ENCODE measurements at places on chromosomes 6 and 20. TPM values are rescaled to one million over a fixed set of nuclear protein-coding genes. Genes with fewer than 3 reads are reported as not detected.

TNFAIP3 gene
- 31.6 TPM for total RNA-seq

PCK1 gene
- not detected for total RNA-seq

SPINT4 gene
- not detected for total RNA-seq

SLC12A5 gene
- 0.07 TPM for total RNA-seq

WFDC2 gene
- not detected for total RNA-seq

CST7 gene
- total RNA-seq: not detected

ASIP gene
- not detected for total RNA-seq

TBXT gene
- total RNA-seq: not detected

SNX21 gene
- 64.4 TPM for total RNA-seq

SLA2 gene
- total RNA-seq: 0.03 TPM

PI16 gene
- 1.8 TPM for total RNA-seq

DDX27 gene
- total RNA-seq: 27.9 TPM

SLC4A11 gene
- total RNA-seq: 1.2 TPM

ALDH8A1 gene
- 0.72 TPM for total RNA-seq

EYS gene
- under 0.01 TPM for total RNA-seq

BPIFB2 gene
- not detected for total RNA-seq

CST2 gene
- 17.5 TPM for total RNA-seq

NOP56 gene
- total RNA-seq: 122 TPM

SAMD3 gene
- 9.3 TPM for total RNA-seq
